ENCODE measurements at places on chromosomes 3 and 15.

- no peak for DNase-seq
Measured at GRCh38 chr3:150543531-150543930, 2.8 kb downstream of the SERP1 start.

- DNase-seq: no peak
Measured at GRCh38 chr3:62139957-62140356, 233.4 kb downstream of the FEZF2 start.

GRCh38 chr15:76999996-77000395 lies 5.1 kb downstream of the PSTPIP1 start:
- DNase-seq: no peak

GRCh38 chr3:4222574-4223175 lies 80.5 kb upstream of the SETMAR start:
- no peak for DNase-seq

GRCh38 chr15:75810874-75811498 lies 32.3 kb upstream of the UBE2Q2 start:
- DNase-seq: no peak

DNA sequence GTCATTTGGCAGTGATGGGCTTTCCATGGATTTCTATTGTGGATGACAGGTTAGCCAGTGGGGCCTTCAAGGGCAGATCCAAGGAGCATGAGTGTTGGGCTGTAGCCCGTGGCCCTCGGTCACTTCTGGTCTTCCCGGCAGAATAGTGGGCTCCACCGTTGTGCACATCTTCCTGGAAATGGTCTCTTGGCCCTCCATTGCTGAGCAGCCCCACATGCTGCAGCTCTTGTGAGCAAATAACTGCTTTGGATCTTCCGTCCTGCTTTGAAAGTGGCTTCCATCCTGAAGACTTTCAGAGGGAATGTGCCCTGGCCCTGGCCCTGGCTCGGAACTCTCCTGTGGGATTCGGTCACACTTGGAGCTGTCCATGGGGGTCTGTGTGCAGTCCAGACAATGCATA lies 102.8 kb downstream of the SNRPN start:
- no peak for DNase-seq

- no peak for DNase-seq
Measured at GRCh38 chr3:12267376-12268030, 21.4 kb upstream of the PPARG start.

GRCh38 chr15:65638681-65639089 lies 16.9 kb downstream of the SLC24A1 start:
- peak; percentile 18 for DNase-seq

- no peak for DNase-seq
Measured at GRCh38 chr3:49805367-49805782, 2.3 kb downstream of the INKA1 start.

- no peak for DNase-seq
Measured at GRCh38 chr3:111238885-111239284, 167.3 kb downstream of the NECTIN3 start.

DNA sequence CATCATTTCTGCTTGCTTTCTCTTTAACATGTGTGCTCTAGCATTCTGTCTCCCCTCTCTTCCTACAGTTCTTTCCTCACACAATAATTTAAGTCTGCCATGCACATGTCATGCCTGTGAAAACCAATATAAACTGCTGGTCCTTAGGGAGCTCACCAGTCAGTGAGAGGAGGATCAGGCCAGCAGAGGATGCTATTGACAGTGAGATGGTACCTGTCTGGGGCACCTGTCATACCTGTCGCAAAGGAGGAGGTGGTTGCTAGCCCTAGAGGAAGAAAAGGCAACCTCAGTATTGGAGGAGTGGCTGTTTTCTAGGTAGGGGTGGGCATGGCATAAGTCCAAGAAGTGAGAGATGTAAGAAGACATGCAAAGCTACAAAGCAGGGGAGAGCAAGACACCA lies 194.6 kb downstream of the GABRG3 start:
- no peak for DNase-seq

DNA sequence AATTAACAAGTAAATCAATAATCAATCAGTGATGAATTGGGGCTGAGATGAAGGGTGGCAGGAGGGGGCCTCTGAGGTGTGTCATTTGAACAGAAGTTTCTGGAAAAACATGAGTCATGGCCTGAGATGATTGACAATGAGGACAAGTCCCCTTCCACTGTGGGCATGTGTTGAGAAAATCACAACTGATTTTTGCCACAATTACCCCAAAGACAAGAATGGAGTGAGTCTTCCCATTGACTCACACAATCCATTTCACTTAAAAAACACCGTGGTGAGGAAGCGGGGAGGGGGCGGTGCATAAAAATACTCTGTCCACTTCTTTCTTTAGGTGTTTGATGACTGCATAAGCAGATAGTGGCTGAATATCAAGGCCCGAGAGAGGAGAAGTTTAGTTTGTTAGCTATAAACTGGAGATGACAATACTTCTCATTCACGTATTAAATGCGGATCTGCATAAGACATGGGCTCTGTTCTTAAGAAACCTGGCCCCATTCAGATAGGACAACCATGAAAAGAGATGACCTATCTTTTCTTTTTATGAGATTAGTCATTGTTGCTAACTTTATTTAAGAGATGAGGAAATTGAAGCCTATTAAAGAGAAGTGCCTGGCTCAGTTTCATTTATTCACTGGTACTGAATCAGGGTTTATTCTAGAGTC lies 34.7 kb downstream of the SHC4 start:
- DNase-seq: no peak

DNA sequence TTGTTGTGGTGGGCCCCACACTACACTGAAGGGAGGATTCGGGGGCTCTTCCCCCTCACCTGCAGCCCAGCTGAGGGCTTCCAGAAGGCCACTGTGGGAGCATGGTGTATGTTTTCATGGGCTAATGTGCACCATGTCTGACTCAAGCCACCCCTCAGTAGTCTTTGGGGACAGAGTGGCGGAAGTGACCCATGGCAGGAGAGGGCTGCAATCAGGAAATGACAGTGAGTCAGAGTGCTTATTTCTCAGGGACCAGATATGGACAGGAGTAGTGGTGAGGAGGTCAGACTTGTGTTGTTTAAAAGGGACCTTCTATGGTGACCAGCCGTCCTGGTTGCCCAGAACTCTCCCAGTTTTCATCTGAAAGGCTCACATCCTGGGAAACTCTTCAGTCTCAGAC lies 32.8 kb upstream of the SLC9A9 start:
- DNase-seq: no peak

DNA sequence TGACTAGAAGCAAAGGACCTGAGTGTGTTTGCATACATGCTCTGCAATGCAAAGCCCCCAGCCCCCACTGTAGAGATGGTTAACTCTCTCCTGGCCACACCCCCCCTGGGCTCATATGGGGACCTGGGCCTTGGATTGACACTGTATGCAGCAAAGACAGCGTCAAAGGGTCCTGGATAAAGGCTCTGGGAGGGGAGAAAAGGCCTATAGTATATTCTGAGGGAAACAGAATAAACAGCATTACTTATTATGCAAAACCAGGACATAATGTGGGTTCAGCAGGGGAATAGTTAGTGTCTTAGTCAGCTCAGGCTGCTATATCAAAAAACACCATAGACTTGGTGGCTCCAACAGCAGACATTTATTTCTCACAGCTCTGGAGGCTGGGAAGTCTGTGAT lies 158.7 kb downstream of the APBA2 start:
- no peak for DNase-seq

DNA sequence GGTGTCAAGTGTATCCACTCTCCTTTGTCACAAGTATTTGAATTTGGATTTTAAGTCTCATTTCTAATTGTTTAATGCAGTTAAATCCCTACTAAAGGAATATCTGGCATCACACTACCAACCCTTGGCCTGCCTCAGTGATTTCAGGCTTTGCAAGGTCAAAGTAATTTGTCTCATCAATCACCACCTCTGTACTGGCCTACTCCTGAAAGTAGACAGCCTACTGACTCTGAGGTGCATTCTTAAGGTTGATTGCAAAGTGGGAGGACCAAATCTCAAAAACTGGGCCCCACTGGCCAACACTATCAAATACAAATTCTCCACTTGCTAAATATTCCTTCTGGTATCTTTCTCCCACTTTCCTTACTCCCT lies 851 bp upstream of the TEX55 start:
- no peak for DNase-seq

GRCh38 chr3:58034738-58035523 lies 26.7 kb downstream of the FLNB start:
- peak; percentile 6 for DNase-seq

- DNase-seq: no peak
Measured at GRCh38 chr3:142915636-142916035, 26.8 kb upstream of the PCOLCE2 start.

- no peak for DNase-seq
Measured at GRCh38 chr3:151350656-151351055, 21.3 kb upstream of the P2RY13 start.

DNA sequence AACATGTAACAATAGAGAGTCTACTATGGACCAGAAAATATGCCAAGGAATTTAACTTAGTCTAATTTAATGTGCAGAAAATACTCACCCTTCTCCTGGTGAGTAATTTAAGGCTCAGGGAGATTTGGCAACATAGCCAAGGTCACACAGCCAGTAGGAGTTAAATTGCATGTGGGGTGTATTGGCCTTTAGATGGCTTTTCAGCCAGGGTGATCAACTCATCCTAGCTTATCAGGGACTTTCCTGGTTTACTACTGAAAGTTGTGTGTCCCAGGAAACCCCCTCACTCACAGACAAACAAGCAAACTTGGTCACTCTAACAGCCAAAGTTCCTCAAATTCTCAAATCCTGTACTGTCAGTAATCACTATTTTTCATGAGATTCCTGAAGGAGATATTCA lies 2.6 kb upstream of the SLC9A9 start:
- DNase-seq: no peak

GRCh38 chr3:20346916-20347315 lies 160.9 kb upstream of the SGO1 start:
- no peak for DNase-seq

DNA sequence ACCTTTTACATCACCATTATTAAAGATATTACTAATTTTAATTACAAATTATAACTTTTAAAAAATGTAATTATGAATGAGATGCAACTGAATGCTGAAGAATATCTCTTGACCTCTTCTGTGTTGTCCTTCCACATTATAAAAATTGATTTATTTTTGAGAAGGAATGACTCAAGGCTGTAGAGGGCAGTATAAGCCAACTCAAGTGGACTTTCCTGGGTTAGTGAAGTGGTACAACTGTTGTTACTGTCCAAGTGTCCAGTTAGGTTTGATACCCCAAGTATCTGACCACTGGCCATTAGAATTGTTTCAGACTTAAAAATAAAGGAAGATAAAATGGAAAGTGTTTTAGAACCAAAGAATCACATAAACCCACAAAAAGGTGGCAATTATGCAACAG lies 51.9 kb downstream of the BBX start:
- DNase-seq: no peak

GRCh38 chr3:179801263-179801662 lies 148.4 kb downstream of the USP13 start:
- DNase-seq: no peak

DNA sequence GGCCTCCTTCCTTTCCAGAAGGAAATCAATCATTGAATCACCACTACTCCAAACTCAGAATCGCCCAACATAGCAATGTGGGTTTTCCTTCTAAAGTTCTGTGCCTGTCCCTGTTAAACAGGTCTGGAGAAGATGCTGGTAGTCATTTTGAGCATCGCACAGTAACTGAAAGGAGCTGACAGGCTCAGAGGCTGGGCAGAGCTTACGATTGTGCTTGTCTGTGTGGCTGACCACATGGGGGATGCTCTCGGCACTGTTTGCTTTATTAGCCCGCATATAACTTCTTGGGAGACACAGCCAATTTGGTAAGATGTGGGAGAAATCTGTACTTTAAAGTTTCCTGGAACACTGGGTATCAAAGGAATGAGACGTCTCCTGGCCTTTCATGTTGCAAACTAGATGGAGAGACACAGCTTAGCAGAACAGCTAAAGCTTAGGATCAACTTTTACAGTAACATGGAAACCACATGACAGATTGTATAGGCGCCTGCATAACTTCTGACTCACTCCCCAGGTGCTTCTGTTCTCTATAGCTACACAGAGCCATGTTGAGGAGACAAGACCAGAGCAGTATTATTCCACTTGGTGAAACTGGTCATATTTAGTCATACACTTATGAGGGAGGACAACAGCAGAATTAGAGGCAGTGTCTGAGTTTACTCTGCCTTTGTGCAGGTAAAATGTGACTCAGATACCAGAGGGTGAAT lies 374.1 kb downstream of the RORA start:
- DNase-seq: no peak

DNA sequence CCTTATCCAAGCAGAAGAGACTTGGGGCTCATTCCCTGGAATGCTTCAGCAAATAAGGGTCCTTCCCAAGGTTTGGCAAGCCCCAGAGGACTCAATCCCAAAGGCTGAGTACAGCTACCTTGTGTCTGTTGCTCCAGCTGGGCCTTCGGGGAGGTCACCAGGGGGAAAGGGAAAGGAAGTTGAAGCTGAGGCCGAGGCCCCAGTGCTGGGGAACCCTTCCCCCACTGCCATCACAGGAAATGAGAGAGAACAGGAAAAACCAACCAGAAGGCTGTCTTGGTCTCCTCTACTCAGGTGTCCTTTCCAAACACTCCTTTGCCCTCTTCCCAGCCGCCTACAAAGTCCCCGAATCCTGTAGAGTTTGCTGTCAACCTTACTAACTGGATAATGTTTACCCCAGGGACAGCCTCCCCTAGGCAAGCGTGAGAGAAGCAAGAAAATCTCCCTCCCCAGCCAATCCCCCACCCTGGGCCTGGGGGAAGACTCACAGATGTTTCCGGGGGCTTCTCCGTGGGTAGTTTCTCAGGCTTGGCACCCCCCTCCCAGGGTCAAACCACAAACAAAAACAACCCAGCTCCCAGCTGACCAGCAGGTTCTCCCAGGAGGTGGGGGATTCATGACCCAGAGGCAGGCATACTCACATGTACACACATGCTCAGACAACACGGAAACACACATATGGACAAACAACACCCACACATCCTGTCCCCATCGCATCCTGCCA lies 5.5 kb downstream of the CSRNP1 start:
- DNase-seq: no peak

GRCh38 chr3:38731522-38731921 lies 82.0 kb upstream of the SCN5A start:
- DNase-seq: no peak

GRCh38 chr15:81157939-81158223 lies 23.8 kb downstream of the CFAP161 start:
- no peak for DNase-seq

DNA sequence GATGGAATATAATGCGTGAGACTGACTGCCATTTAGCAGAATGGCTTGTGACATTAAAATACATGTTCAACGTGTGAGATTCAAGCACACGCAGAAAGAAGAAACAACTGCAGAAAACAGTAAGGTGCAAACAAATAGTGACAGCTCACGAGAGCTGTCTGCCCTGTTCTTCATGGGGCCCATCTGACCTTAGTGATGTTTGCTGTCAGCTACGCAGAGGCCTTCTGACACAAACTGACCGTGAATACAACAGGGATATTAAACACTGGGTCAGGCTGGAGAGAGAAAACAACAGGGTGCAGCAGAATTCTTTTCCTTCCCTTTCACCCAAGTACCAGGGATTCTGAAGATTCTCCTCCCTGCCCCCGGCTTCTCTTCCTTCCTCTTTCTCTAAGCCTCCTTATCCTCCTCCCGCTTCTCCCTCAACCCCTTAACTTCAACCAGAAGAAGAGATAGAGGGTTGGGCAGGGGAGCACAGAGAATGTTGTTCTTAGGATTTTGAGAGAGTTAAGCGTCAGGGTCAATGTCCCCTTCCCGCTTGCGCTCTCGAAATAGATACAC lies 2.1 kb downstream of the TNFAIP8L3 start:
- no peak for DNase-seq
